ENCODE measurements at places on chromosomes 3 and 15. TPM values are rescaled to one million over a fixed set of nuclear protein-coding genes. Genes with fewer than 3 reads are reported as not detected.

- DNase-seq = no peak
These were observed 88.7 kb downstream of the ARIH1 start for GRCh38 chr15:72562878-72563277.

GRCh38 chr15:38667890-38668850 is 103.6 kb upstream of the RASGRP1 start:
- DNase-seq = no peak

DNA sequence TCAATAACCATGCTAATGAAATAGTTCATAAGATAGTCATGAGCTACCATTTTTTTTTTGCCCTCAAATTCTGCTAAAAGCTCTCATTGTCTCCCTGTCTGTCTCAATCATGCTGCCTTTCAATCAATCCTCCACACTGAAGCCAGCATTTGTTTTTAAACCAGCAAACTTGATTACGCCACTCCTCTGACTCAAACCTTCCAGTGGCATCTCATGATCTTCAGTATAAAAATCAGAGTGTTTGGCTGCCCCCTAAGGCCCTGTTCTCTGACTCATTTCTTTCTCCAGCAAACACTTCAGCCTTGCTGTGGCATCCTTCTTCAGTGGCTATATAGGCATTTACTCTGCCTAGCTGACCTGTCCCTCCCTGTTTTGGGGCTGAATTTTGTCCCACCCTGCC is 36.0 kb upstream of the EOMES start:
- no peak for DNase-seq

DNA sequence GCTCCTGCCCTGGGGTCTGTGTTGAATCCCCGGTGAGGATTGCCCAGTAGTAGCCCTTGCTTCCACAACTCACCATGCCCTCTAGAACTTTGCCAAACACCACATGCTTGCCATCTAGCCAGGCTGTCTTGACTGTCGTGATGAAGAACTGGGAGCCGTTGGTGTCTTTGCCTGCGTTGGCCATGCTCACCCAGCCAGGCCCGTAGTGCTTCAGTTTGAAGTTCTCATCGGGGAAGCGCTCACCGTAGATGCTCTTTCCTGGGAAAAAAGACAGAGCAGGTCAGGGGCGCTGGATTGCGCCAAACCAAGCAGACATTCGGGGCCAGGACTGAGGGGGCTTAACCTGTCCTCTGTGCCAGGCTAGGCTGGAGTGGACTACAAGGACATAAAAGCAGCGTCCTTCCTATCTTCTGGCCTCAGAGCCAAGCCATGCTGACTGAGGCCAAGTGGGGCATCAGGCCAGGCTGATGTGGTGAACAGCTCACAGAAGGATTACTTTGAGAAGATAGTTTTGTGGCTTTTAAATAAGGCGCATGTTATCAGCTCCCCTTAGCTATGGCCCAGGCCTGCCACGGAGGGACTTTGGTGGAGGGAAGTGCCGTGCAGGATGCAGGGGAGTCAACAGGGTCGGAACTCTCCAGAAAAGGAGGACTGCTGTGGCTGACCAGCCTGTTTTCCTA is 5.3 kb downstream of the SNX22 start:
- DNase-seq = no peak

LRRC49 gene
- 23.4 TPM for polyA plus RNA-seq

DNA sequence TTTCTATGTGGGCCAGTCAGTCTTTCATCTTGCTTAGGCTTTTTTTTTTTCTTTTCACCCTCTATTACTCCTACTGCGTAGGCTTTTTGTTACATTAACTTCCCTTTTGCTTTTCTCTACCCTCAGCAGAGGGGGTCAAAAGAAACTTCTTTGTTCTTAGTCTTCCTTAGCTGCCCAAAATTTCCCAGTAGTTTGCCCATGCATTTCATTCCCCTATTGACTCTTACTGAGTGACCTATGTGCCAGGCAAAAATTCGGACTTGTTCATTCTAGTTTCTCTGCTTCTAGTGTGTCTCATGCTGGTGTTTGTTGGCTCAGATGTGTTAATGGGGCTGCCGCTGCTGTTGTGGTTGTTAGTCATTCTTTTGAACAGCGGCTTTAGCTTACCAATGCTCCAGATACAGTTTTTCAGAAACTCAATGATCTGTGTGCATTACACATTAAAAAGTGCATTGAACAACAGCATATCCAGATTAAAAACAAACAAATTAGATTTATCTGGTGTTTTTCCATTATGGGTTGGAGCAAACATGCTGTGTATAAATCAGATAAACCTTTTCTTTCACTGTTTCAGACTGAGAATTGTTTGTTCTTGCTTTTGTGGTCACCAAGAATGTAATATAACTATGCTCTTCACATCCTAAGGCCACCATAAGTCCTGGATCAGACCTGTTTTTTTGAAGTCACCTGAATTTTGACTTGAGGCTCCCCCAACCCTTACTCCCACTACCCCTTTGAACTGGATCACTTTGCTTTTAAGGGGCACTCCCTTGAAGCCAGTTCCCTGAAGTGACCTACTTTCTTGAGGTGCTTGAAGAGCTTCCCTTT is 43.1 kb downstream of the PDE8A start:
- no peak for DNase-seq

- peak; percentile 63 for DNase-seq
These were observed 41.5 kb downstream of the ABHD17C start for GRCh38 chr15:80736560-80736959.

TIGIT gene
- polyA plus RNA-seq = 0.09 TPM

TNFSF10 gene
- 70.5 TPM for polyA plus RNA-seq

DNA sequence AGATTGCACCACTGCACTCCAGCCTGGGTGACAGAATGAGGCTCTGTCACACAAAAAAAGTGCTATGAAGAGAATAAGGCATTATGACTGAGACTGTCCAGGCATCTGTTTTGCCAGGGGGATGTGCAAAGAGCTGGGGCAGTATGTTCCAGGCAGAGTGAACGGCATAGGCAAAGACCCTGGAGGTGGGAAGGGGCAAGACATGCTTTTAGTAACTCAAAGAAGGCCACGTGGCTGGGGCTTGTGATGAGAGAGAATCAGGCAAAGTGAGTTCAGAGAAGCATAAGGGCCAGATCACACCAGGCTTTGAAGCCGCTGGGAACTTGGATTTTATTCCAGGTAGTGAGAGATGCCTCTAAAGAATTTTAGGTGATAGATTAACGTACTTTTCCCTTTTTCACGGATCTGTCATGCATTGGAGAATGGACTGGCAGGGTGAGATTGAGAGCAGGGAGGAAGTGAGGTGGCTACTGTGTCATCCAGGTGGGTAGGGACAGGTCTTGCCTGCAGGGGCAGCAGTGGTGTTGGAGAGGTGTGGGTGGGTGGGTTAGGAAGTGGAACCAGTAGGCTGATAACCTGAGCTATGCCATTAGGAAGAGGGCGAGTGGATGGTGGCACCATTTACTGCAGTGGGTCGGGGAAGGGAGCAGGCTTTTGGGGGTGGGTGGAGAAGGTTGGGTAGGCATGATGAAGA is 31.7 kb downstream of the ATP2B2 start:
- DNase-seq = no peak

TIMMDC1 gene
- polyA plus RNA-seq = 95.8 TPM

- DNase-seq = no peak
These were observed 101.8 kb downstream of the LRRK1 start for GRCh38 chr15:101020945-101021344.

DNA sequence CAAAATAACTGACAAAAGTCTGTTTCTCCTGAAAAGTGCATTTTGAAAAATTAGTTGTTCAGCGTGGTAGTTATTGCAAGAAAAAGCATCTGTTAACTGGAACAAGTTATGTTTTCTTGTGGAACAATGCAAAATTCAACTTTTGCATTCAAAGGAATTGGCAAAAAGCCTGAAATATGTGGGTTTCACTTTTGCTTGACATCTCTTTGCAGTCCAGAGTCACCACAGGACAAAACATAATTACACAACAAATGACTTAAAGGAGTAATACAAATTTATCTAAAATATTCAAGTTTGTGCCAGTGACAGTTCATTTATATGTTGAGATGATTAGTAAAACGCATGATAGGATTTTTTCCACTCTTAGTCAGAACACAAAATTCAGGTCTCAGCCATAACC is 96.3 kb upstream of the P2RY1 start:
- DNase-seq = no peak

DNA sequence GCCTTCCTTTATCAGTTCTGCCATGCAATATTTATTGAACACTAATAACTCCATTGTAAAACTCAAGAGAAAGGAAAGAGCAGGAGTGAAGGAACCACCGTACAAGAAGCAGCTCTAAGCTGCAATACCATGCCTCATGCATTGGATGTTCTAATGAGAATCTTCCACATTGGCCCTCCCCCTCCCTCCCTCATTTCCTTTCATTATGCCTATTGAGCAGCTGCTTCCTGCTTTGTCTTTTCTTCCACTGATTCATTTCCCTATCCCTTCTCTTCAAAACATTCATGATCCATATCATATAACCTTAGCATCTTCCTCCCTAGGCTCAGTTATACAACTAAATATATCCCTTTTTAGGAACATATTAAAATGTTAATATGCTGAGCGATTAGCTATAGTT is 698.7 kb upstream of the GOLIM4 start:
- DNase-seq = no peak

GRCh38 chr3:184771301-184772127 is 40.5 kb upstream of the VPS8 start:
- peak; percentile 62 for DNase-seq

DNA sequence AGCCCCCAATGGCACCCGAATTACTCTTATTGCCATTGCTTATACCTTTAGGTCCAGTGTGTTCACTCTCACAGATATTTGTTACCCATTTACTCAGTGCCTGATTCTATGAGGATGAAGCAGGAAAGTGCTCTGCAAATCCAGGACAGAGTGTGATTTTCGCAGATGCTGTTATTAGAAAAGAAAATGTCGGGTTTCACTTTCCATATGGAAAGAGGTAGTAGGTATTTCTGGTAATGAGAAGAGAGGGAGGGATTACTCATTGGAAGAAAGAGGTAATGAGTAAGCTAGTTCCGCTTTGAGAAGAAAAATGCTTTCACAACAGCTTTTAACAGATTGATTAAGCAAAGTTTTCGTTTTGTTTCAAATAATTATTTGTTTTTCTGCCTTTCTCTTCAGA is 336.3 kb upstream of the CFAP20DC start:
- DNase-seq = no peak

GRCh38 chr3:134211797-134212196 is 38.9 kb downstream of the RYK start:
- DNase-seq = peak; percentile 14

TTC21A gene
- 9.3 TPM for polyA plus RNA-seq

- DNase-seq = no peak
These were observed 7.5 kb downstream of the CSNK1G1 start for GRCh38 chr15:64348455-64348854.

DNA sequence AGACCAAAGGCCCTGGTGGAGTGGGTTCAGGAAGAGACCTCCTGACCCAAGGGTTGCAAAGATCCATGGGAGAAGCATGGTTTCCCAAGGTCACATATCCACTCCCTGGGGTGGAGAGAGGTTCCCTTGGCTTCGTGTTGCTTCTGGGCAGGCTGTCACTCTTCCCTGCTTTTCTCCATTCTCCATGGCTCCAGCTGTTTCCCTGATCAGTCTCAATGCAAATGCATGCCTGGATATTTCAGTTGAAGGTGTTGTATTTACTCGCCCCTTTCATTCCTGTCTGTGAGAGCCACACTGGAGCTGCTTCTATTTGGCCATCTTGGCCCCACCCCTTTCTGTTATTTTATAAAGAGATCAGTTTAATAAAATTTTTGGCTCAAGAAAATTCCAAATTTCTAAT is 95.0 kb upstream of the PLSCR4 start:
- no peak for DNase-seq

GRCh38 chr15:82951472-82952157 is 905 bp downstream of the HOMER2 start:
- DNase-seq = no peak

GRCh38 chr3:155701882-155702465 is 42.9 kb downstream of the PLCH1 start:
- DNase-seq = peak; percentile 30

ROBO1 gene
- polyA plus RNA-seq = 124 TPM

MINAR1 gene
- 1.4 TPM for polyA plus RNA-seq

- no peak for DNase-seq
These were observed 23.8 kb downstream of the SLC6A20 start for GRCh38 chr3:45772341-45773035.

UNC13C gene
- polyA plus RNA-seq = 10.0 TPM

DNA sequence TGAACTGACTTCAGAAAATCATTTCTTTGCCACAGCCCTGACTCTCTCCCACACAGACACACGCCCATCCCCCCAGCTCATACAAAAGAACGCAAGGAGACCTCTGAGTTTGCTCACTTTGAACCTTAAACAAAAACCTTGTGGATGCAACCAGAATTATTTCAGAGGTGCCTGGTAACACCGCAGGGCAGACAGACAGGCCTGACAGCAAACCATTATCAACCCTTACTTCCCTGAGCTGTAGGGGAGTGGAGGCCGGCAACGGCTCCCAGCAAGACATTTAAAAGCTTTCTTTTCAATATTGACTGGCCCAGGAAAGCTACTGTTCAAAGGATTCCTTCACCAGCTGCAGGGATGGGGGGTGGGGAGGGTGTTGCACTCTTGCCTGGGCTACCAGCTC is 2.0 kb upstream of the EFCC1 start:
- no peak for DNase-seq

TM6SF1 gene
- 1.9 TPM for polyA plus RNA-seq

DNA sequence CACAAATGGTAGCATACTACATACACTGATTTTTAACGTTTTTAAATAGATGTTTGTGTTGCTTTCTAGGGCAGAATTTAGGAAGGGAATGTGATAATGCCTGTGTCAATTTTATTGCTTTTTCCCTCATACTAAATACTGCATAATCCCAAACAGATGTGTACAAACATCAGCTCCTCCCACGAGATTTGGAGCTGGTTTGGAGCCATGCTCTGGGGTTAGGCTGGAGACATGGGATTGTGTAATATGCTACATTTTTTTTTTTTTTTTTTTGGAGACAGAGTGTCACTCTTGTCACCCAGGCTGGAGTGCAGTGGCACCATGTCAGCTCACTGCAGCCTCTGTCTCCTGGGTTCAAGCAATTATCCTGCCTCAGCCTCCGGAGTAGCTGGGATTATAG is 80.1 kb downstream of the EBLN2 start:
- no peak for DNase-seq

- DNase-seq = no peak
These were observed 59.6 kb downstream of the ITGA11 start for GRCh38 chr15:68372291-68372811.

DNA sequence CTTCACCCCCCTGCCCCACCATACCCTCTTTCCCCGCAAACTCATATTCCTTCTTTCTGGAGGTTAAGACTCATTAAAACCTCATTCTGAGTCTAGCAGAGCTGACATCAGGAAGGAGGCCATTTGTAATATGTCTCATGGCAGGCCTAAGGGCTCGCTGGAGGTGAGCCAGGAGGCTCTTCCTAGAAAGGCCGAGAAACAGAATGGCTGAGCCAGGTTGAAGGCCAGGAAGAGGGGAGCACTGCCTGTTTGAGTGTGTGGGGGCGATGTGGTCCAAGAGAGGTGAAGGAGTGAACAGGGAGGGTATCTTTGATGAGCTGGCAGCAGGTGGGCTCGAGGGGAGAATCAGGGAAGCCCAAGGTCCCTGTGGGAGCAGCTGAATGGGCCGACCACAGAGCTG is 317.3 kb downstream of the TLE3 start:
- no peak for DNase-seq

Measured in renal cortex interstitium (tissue), 15 donors.